ENCODE measurements at places on chromosomes 1 and 21.

DNA sequence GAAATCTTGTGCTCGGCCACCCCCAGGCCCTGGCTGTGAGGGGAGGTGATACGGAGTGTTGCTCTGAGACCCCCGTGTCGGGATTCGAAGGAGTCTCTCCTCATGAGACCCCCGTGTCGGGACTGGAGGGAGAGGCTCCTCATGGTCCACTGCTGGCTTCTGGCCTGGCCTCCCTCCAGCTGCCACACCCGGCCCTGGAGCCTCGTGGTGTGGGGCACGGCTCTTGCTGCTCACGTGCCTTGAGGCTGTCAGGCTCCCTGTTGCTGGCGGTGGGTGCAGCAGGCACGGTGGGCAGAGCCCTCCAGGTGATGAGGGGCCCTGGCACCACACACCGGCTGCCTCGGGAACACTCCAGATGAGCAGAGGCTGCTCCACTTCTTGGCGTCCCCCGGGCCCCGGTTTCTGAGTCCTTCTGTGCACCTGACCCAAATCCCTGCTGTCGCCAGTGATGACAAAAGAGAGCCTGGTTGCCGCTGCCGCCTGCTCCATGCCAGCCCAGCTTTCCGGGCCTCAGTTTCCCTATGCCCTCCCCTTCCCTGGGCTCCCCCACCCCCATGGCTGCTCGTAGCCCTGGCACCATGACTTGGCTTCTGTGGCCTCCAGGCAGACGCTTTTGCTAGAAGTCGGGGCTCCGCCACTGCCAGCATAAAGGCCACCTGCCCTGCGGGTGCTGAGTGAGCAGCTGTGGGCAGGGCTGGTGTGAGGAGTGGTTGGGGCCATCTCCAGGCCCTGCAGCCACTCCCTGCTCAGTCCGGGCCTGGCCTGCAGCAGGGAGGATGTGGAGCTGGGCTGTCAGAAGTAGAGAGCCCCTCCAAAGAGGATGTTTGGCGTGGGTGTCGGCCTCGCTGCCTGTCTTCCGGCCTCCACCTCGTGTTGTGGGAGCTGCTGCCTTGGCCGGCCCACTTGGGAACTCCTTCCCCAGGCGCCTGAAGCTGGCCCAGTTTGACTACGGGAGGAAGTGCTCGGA lies 11.8 kb downstream of the TMEM240 start:
- no peak for DNase-seq

DNA sequence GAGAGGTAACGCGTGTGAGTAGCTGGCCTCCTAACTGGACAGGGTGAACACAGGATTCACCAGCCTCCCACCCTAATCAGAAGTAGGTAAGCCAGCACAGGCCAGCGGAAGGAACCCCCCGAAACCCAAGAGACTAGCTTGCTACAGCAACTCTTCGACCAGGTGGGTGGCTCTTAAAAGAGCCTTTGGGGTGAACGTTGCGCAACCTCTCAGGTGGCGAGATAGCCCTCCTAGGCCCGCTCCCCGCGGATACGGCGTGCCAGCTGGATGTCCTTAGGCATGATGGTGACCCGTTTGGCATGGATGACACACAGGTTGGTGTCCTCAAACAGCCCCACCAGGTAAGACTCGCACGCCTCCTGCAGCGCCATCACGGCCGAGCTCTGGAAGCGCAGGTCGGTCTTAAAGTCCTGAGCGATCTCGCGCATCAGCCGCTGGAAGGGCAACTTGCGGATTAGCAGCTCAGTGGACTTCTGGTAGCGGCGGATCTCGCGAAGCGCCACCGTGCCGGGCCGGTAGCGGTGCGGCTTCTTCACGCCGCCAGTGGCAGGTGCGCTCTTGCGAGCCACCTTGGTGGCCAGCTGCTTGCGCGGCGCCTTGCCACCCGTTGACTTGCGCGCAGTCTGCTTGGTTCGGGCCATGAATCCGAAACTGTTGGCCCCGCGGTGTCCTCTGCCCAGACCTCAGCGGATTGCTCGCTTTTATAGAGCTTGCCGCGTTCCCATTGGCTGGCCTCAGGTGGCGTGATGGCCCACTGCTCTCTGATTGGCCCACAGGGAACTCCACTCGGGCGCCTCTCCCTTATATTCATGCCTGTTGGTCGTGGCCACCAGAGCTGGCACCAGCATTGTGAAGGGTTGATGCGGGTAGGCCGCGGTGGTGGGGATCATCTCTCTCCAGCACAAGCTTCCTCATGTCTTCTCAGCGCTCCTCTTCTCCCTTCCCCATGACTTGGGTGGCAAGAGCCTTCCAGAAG lies 8.3 kb upstream of the TRIM17 start:
- no peak for DNase-seq

GRCh38 chr1:171550050-171550449 lies 64.7 kb downstream of the PRRC2C start:
- DNase-seq = no peak

DNA sequence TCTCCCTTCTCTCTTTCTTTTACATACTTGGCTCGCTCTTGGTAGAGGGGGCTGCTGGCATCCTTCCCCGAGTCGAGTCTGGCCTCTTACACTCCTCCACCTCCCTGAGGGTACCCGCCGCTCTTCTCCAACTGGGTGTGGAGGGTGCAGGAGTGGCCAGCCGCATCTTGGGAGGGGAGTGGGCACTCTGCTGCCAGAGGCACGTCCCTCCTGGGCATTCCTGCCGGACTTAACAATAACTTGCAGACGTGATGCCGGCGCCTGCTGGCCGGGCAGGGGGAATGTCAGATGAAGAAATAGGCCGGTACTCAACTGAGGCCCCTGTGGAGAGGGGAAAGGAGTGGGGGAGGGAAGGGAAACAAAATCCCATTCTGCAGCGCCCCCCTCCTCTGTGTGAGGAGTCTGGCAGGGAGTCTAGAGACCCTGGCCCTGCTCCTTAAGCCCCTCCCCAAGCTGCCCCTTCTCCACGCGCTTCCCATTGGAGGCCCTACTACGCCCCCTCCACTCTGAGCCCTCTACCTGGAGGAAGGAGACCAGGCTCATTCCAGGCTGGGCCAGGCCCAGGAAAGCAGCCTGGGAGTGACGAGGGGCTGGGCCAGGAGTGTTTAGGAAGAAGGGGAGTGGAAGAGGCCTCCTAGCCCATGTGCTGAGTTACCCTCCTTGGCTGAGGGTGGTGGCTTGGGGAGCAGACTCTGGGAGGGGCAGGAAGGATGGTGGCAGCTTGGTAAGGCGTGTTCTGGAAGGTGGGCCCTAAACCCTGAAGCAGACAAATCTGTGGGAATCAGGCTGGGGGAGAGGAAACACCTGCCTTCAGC lies 1.8 kb downstream of the ATP2B4 start:
- peak; percentile 97 for DNase-seq

DNA sequence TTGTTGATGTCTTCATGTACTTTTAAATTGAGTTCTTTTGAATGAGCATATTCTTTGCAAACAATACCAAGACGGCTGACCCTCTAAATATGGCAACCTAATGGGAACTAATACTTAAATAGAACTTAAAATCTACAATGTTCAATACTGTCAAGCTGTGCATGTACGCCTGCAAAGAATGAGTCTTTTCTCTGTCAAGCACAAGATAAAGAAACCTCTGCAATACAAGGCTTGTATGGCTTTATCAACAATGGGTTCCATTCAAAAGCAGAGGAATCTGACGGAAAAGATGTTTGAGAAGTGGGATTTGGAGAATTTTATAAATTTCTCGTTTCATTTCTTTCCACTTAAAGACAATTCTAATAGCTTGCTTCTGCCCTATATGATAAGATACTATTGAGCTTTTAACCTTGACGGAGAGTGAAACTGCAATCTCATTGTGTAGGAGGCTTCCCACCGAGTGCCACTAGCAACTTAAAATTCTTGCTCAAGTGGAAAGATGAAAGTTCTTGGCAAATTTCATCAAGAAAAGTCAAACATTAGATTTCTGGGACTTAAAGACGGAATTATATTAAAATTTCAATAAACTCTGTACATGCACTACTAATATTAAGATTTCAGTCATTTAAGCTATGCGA lies 119.8 kb downstream of the RGS21 start:
- no peak for DNase-seq

GRCh38 chr1:3676581-3677470 lies 24.5 kb downstream of the TP73 start:
- DNase-seq = no peak

- peak; percentile 99 for DNase-seq
These were observed 37.0 kb downstream of the NUAK2 start for GRCh38 chr1:205284420-205285144.

GRCh38 chr1:4655674-4656532 lies 1.5 kb downstream of the AJAP1 start:
- DNase-seq = peak; percentile 88

DNA sequence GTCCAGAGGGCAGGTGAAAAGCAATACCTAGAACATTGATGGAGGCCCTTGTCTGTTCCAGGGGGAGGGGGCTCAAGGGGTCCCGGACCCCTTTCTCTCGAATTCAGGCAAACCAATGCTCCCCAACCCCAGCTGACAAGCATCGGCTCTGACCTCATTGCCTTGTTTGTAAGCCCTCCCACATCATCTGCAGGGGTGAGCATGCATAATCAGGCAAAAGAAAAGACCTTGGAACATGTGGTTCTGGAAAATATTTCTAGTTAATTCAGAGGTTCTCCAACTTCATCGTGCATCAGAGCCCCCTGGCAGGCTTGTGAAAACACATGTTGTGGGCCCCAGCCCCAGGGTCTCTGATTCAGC lies 231.3 kb downstream of the TOMM20 start:
- no peak for DNase-seq

GRCh38 chr1:54220004-54220811 lies 20.2 kb downstream of the MRPL37 start:
- DNase-seq = no peak

GRCh38 chr1:27406362-27406680 lies 13.9 kb downstream of the GPR3 start:
- DNase-seq = no peak

DNA sequence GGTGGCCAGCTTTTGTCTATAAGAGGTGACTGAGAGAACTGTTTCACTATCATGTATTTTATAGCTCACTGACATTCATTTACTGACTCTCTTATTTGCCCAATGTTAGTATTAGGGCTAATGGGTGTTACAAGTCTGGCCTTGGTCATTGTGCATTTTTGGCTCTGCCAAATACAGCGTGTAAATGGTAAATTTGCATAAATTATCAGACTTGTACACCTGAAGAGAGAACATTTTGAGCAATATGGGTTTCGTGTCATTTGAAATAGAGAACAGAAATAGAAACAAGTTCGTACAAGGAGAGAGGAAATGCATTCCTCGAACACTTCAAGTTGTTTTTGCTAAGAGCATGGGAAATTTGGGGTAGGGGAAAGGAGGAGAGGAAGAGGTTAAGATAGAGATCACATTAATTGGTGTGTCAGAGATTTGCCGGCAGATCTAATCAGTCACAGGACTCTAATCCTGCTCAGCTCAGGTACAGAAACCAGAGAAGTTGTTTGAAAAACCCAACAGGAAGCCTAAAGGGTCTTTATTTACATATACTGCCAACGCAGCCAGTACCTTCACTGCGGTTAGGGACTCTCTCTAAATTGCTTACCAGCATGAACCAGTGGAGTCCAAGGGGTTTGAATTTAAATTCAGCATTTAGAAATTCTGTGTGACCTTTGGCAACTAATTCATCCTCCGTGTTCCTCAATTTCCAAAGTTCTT lies 261.5 kb downstream of the GPATCH2 start:
- peak; percentile 40 for DNase-seq

- DNase-seq = no peak
These were observed 44.9 kb upstream of the TSPAN2 start for GRCh38 chr1:115134231-115134630.

GRCh38 chr1:106908689-106909088 lies 147.8 kb upstream of the PRMT6 start:
- DNase-seq = no peak

GRCh38 chr1:103220631-103221041 lies 112.3 kb upstream of the COL11A1 start:
- no peak for DNase-seq

- DNase-seq = no peak
These were observed 49.2 kb upstream of the ZC3H12A start for GRCh38 chr1:37425221-37425620.

DNA sequence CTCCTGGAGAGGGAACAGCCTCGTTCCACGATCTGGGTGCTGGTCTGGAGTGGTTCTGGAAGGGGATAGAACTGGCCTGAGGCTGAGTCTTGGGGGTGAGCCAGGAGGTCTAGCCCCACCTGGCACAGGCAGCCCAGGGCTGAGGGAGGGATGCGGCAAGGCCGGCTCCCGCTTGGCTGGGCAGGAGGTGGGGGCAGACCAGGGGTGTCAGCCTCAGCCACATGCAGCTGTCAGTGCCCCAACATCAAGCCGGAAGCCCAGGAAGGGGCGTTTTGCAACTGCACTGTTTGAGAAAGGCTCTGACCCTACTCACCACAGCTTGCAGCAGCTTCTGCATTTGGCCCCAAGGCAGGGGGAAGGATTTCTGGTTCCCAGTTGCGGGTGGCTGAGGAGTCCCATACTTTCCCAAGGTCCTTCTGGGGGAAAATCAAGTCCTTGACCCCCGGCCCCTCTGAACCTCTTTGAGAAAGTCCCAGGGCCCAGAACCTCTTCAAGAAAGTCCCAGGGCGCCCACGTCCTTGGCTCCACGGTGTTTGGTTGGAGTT lies 2.0 kb downstream of the EFHD2 start:
- peak; percentile 35 for DNase-seq

GRCh38 chr1:30905916-30906620 lies 2.5 kb downstream of the SDC3 start:
- no peak for DNase-seq

DNA sequence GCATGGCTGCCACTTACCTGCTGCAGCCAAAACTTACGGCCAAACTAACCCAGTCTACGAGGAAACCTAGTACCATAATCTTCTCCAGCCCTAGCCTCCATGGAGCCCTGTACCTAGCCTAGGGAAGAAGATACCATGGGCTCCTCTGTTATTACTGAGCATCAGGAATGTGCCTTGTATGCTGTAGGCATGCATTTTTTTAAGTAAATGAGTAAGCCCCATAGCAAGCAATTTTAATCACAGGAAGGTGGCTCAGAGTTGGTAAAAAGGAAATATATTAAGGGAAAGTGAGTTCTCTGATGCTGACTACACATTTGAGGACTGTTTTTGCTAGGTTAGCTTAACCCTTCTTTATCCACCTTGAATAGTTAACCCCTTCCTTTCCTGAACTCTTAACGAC lies 21.2 kb downstream of the NFASC start:
- no peak for DNase-seq

GRCh38 chr1:28565726-28566125 lies 12.8 kb downstream of the TRNAU1AP start:
- no peak for DNase-seq

DNA sequence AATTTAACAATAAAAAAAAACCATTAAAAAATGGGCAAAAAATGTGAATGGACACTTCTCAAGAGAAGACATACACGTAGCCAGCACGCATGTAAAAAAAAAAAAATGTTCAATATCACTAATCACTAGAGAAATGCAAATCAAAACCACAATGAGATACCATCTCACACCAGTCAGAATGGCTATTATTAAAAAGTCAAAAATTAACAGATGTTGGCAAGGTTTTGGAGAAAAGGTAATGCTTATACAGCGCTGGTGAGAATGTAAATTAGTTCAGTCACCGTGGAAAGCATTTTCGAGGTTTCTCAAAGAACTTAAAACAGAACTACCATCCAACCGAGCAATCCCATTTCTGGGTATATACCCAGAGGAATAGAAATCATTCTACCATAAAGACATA lies 1091.5 kb upstream of the B3GALT2 start:
- DNase-seq = no peak
